ENCODE measurements at places on chromosomes 2 and 18.

GRCh38 chr2:105307962-105308361, 21.6 kb downstream of the TGFBRAP1 start:
- no peak for DNase-seq

- DNase-seq: no peak
Observed at GRCh38 chr2:233845301-233846060, 8.9 kb downstream of the HJURP start.

- DNase-seq: no peak
Observed at GRCh38 chr2:221775096-221775495, 203.0 kb upstream of the EPHA4 start.

DNA sequence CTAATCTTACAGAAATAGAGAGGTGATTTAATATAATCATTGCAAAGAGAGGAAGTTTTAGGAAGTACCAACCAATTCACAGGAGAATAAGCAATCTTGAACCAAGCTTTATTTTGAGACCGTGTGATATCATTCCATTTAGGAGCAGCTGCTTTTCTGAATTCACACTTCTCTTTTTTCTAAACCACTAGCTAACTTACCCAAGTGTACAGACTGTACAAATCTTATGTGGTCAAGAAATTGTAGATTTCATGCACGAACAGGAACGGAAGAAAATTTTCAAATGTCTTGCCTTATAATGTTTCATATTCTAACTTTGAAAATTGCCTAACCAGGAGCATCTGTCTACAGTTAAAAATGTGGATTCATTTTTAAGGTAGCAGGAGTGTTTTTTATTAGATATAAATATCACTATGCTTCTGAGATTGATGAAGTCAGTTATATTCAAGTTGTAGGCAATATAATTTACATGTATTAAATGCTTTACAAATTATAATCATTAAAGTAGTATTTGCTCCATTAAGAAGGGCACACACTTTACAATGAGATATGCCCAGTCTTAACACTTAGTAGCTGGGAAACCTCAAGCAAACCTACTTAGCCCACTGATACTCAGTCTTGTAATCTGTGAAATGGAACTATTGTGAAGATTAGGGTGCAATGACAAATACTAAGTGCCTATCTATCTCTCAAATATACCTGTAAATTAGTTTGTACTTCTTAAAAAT, 302.2 kb upstream of the STON1 start:
- DNase-seq: no peak

GRCh38 chr18:35624146-35624545, 42.6 kb downstream of the GALNT1 start:
- no peak for DNase-seq

DNA sequence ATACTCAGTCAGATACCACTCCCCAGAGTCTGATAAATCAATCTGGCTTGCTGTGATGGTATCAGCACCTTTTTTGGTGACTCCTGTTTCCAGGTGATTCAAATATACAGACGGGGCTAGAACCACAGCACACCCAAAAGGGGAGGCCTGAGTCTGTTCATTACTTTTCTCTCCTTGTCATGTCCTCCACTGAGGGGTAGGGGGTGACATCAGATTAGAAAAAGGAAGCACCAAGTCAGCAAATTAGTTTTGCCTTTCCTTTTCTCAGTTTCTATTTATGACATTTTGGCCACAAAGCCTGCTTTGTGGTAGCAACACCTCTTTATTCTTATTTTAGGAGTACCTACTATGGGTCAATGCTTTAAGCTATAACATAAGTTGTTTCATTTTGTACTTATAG, 127.4 kb downstream of the CCDC102B start:
- DNase-seq: no peak

GRCh38 chr18:45245091-45245511, 370.2 kb upstream of the SLC14A2 start:
- no peak for DNase-seq

All from iPS DF 19.7 (cell line).